ENCODE measurements at places on chromosomes 6 and 20.

GRCh38 chr6:112253841-112254816 is at the start of gene LAMA4:
LAMA4 (minus strand) TSS chr6:112254567; CDS start chr6:112254150, 417 bp downstream.
- peak; percentile 72 for DNase-seq

DNA sequence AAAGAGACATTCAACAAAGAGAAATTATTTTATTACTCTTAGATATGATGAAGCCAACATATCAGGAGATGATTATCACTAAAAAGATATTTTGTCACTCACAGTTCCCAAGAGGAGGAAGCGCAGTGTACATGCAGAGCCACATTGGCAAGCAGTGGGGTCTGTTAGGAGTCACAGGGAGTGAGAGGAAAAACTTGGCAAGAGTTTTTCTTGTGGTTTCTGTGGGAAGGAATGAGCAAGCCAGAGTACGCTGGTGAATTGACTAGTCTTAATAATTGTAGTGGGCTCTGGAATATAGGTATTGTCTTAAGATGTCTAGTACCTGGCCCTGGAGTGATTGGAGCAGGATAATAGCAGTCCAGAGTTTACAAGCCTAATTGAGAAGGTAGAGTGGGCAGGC is 1095.2 kb downstream of the GRIK2 start:
- peak; percentile 91 for DNase-seq

DNA sequence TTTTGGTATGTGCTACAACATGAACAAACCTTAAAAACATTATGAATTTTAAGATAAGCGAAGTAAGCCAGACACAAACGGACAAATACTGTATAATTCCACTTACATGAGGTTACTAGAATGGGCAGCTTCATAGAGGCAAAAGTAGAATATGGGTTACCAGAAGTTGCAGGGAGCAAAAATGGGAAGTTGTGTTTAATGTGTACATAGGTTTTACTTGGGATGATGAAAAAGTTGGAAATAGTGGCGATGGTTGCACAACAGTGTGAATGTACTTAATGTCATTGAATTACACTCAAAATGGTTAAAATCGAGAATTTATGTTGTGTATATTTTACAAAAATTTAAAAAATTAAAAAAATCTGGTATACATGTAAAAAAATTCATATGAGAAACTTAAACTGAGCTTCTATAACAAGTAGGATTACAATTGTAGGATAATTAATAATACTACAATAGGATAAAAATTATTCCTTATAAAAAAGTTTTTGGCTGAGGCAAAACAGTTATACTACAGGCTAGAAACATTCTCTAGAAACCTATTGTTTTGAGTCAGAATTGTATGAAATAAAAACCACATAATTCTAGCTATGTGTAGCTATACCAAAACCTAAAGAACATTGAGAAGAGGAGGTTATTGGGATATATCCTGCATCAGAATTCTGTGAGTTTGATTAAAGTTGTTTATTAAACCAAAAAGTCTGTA is 24.8 kb upstream of the DYNLRB1 start:
- no peak for DNase-seq

GRCh38 chr6:48881551-48881950 is 581.5 kb downstream of the MMUT start:
- no peak for DNase-seq

- DNase-seq, result no peak
These were observed 390.4 kb downstream of the HTR1B start for GRCh38 chr6:77072694-77073409.

DNA sequence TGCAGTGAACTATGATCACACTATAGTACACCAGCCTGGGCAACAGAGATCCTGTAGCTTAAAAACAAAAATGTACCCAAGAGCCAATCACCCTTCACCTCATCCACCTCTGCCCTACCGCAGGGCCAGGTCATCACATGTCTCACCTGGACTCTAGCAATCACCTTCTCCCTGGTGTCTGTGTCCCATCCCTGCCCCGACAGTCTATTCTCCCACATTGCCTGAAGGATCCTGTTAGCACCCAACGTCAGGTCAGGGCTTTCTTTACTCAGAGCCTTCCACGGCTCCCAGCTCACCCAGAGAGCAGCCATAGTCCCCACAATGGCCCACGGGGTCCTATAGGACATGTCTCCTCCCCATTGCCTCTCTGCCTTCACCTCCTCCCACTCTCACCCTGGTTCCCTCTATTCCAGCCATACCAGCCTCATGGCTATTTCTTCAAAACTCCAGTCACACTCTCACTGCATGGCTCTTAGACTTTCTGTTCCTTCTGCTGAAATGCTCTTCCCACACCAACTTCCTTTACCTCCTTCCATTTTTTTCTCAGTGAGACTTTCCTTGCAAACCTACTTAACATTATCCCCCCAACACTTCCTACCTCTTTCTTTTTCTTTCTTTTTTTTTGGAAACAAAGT is 22.5 kb upstream of the ARFGEF2 start:
- DNase-seq, result no peak

GRCh38 chr20:55174635-55175034 is 699.2 kb downstream of the DOK5 start:
- peak; percentile 14 for DNase-seq

- no peak for DNase-seq
These were observed 194.7 kb upstream of the PMEPA1 start for GRCh38 chr20:57904314-57905105.

GRCh38 chr20:23266530-23267398 is 83.8 kb upstream of the NXT1 start:
- no peak for DNase-seq

DNA sequence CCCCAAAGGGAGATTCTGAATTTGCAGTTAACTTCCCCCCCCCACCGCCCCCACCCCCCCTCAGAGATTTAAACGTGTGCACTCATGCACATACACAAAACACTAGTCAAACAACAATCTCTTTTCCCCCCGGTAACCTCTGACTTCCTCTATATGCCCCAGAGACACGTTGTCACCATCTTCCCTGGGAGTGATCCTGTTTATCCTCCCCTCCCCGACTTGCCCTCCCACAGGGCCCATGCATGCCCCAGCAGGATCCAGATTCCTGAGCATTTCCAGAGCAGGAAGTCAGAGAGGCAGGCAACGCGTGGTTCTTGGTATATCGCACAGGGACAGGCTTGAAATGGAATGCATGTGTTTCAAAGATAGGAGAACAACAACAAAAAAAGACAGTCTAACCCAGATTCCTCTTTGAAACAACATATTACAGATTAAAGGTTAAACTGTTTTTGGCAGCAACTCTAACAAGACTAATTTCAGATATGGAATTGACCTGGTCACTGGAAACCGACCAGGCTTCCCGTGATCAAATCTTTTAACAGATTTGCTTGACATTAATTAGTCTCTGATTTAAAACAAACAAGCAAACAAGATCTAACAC is 1.3 kb downstream of the BLCAP start:
- peak; percentile 76 for DNase-seq

DNA sequence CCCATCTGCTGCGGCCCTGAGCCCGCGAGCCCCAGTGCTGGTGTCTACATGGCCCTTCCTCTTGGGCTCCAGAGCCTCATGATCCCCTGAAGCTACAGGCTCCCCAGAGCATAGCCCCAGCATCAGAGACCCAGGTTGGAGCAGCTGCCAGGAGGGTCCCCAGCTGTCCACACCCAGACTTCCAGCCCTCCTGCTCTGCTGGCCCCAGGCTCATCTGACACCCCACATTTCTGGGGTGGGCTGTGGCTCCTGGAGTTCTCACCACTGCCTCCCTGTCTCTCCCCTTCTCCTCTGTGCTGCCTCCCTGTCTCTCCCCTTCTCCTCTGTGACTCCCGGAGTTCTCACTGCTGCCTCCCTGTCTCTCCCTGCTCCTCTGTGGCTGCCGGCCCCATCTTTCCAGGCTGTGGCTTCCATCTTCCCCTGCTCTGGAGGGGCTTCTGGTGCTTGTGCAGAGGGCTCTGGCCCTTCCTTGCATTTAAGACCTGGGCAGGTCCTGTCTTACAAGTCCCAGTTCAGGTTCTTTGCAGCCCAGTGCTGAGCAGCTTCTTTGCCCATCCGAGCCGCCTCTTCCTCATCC is 108.1 kb downstream of the ERMARD start:
- no peak for DNase-seq

- no peak for DNase-seq
These were observed 114.7 kb downstream of the EDN3 start for GRCh38 chr20:59414936-59415623.

DNA sequence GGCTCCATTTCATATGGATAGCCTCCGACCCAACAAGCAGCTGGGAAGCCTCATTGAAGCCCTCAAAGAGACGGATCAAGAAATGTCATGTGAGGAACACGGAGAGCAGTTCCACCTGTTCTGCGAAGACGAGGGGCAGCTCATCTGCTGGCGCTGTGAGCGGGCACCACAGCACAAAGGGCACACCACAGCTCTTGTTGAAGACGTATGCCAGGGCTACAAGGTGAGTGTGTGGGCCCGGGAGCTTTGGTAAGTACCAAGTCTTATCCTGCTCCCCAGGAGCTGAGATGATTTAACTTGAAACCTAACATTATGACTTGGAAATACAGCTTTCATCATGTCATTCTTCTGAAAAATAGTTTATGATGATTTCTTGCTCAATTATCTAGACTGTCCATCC is 4.1 kb downstream of the TRIM38 start:
- DNase-seq, result no peak

Data from NCI-H226 (cell line).